Stimulated activated CD8-positive, alpha-beta memory T cell treated with anti-CD3 and anti-CD28 coated beads, Interleukin-15, amount 100 ng/mL, for 24 hours (primary cell): ENCODE measurements at places on chromosomes 12 and 14.

DNA sequence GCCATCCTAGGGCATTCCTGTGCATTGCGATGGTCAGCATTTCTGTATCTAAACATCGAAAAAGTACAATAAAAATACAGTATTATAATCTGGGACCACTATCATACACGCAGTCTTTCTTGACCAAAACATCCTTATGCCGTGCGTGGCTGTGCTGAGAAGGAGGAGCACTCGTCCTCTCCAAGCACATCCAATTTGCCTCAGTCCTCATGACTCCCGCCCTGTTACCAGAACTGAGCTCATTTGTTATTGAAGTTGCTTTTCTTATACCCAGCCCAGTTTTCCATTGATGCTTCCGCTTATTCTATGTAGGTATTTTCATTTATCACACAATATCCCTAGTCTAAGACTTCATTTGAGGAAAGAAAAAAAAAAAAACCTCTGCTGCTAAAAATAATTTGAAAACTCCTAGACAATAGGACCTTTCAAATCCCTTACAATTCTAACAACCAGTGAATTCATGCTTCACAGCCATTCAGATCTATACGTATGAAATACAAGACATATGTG lies 236.9 kb upstream of the PLEKHG7 start:
- no peak for DNase-seq

- no peak for DNase-seq
Measured at GRCh38 chr12:132734206-132734605, 23.6 kb downstream of the PGAM5 start.

DNA sequence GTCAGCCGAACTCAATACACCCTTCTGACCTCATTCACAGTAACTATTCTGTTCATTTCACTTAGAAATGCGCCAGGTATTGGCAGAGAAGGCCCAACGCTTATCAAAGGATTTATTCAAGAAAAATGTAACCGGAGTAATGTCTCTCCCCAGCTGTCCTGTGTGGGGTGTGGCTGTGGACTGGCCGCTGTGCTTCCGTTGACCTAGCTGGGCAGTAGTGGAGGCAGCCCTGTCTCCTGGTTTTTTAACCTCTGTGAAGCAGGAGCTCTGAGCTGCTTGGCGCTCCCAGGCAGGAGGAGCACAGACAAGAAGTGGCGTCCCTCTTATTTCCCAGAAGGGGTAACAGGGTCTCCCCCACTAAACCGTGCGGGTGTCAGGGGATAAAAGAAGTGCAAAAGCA lies 85.2 kb downstream of the ESR2 start:
- DNase-seq: no peak

DNA sequence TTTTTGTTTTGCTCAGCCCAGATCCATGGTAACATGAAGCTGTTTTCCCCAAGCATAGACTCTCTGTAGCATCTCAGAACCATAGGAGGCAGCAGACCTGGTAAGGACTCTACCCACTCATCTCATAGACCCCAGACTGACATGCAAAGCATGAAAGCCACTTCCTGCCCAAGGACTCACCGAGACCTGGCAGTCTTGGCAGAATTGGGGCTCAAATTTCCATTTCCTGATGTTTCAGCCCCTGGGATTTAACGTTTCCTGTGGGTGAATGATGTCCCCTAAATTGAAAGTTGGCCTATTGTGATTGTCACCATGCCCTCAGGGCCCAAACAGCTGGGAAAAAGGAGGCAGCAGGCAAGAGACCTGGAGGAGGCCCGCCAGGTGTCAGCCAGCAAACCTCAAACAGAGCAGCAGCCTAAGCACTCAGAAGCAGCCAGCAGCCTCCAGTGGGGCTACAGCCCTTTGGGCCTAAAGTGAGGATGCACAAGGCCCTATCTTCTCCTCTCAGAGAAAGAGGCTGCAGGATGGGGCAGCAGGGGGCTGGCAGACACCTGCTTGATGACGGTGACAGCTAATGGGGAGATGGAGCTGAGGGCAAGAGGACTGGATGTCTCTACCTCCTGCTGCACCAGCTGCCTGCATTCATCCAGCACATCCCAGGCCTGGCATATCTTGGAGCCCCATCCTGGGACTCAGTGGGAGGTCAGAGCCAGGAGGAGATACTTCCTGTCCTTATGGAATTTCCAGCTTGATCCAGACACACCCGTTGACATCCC lies 8.5 kb downstream of the KRT85 start:
- DNase-seq: no peak

DNA sequence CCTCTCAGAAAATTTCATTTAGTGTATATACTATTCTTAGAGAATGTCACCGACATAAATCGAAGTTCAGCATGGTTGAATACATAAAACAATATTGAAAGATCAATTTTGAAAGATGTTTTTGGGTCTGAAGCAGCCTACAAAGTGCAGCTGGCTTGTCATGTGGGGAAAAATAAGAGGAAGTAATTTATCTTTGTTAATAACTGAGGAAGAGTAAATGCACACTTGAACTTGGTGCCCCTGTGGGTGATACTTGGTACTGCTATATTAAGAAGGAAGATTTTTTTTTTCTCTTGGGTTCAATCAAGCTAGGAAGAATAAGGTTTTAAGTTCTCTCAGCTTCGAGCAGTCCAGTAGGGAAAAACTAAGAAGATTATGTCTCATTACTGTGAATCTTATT lies 661.3 kb downstream of the RPL10L start:
- DNase-seq: no peak

DNA sequence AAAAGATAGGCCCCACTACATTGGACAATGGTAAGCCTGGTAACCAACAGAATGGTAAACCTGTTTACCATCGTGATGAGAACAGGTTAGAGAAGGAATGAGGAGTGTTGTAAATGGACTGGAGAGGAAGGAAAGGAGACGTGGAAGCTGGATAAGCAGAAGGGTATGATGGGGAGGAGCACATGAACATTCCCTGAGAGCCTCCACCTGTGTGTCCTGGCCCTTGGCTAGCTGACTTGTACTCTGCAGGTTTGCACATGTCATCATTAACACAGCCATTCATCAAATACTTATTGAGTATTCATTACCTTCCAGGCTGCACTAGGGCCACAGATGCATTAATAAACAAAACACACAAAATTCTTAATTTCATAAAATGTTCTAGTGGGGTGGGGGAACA lies 4.3 kb upstream of the IL26 start:
- no peak for DNase-seq

- DNase-seq: no peak
Measured at GRCh38 chr14:28661171-28661772, 105.3 kb upstream of the FOXG1 start.

- no peak for DNase-seq
Measured at GRCh38 chr12:124040291-124040690, 67.3 kb downstream of the ZNF664 start.

- no peak for DNase-seq
Measured at GRCh38 chr12:122080149-122081082, 1.9 kb downstream of the MLXIP start.

- no peak for DNase-seq
Measured at GRCh38 chr14:63268771-63269170, 50.0 kb downstream of the GPHB5 start.

GRCh38 chr12:101935890-101936746 lies 58.7 kb downstream of the DRAM1 start:
- DNase-seq: no peak

- DNase-seq: no peak
Measured at GRCh38 chr14:54470701-54471100, 18.1 kb downstream of the GMFB start.

DNA sequence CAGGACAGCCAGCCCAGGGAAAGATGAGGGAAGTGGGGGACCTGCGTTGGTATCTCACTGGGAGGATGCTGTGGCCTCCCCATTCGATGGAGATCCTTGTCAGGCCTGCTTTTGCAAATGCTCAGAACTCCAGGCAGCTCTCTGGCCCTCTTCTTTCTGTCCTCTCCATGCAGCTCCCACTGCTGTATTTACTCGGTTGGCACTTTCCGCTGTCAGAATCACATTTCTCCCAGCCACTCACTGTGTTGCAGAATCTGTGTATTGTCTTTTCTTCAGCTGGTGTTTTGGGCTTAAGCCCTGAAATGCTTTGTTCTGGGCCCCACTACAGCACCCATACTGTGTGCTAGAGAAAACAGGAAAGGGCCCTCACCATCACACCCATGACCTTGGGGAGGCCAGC lies 401.1 kb downstream of the RGS6 start:
- DNase-seq: no peak

DNA sequence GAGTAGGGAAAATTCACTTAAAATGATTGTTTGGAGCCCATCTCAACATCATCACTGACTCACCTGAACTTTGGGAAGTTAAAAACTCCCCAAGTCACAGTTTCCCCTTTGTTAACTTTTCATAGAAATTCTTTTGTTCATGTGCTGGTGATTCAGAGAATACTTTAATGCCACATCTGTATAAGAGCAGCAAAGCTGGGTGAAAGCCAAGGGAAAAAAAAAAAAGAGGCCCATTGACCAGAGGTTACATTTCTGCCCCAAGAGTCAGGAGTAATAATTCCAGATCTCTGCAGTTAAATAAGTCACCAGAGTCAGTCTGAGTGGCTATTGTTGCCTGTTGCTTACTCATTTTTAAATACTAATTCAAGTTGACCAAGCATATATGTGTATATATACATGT lies 136.4 kb upstream of the LGR5 start:
- no peak for DNase-seq

GRCh38 chr14:74979442-74980397 lies 23.0 kb upstream of the EIF2B2 start:
- DNase-seq: no peak

- no peak for DNase-seq
Measured at GRCh38 chr12:47722136-47722834, 3.0 kb downstream of the ENDOU start.

- DNase-seq: no peak
Measured at GRCh38 chr14:53790731-53791500, 165.7 kb downstream of the BMP4 start.

GRCh38 chr12:46174919-46175318 lies 93.9 kb downstream of the SLC38A1 start:
- no peak for DNase-seq

GRCh38 chr14:52032204-52032801 lies 36.6 kb downstream of the NID2 start:
- DNase-seq: no peak

- DNase-seq: no peak
Measured at GRCh38 chr14:104549536-104550339, 29.8 kb upstream of the C14orf180 start.

DNA sequence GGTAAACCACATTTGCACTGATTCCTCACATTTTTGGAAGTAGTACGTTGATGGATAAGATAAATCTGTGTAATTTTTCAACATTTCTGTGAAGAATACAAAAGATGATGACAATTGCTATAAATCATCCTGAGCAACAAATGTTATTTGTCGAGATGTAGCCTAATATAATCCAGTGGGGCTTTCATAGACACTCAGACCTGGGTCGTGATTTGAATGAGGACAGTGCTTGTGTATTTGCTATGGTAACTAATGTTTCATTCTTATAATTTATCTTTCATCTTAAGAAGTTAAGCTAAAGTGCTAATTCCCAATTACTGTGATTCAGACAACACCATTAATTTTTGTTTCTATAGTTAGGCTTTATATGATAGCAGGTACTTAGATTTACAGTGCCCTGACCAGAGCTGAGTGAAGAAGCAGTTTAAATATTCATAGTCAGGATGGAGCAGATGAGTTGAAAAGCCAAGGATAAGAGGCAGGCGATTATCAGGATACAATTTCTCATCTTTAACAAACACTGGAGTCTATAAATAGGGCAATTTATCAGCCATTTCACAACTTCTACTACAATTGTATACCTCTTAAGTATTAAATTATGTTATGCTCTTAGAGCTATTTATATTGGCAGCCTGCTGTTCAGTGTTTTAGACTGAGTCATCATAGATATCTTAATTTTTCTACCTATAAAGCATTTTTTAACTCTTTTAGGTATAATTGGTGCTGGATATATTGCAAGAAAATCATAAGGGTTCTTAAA lies 359.9 kb downstream of the TRHDE start:
- DNase-seq: no peak

DNA sequence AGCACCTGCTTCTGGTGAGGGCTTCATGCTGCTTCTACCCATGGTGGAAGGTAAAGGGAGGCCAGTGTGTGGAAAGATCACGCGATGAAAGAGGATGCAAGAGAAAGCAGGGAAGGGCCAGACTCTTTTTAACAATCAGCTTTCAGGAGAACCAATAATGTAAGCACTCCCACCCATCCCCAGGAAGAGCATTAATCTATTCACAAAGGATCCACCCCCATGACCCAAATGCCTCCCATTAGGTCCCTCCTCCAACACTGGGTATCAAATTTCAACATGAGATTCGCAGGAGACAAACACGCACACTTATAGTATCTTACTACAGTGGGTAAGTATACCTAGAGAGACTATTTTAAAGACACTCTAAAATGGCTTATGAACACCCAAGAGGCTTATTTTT lies 80.5 kb upstream of the TMCC3 start:
- DNase-seq: no peak

DNA sequence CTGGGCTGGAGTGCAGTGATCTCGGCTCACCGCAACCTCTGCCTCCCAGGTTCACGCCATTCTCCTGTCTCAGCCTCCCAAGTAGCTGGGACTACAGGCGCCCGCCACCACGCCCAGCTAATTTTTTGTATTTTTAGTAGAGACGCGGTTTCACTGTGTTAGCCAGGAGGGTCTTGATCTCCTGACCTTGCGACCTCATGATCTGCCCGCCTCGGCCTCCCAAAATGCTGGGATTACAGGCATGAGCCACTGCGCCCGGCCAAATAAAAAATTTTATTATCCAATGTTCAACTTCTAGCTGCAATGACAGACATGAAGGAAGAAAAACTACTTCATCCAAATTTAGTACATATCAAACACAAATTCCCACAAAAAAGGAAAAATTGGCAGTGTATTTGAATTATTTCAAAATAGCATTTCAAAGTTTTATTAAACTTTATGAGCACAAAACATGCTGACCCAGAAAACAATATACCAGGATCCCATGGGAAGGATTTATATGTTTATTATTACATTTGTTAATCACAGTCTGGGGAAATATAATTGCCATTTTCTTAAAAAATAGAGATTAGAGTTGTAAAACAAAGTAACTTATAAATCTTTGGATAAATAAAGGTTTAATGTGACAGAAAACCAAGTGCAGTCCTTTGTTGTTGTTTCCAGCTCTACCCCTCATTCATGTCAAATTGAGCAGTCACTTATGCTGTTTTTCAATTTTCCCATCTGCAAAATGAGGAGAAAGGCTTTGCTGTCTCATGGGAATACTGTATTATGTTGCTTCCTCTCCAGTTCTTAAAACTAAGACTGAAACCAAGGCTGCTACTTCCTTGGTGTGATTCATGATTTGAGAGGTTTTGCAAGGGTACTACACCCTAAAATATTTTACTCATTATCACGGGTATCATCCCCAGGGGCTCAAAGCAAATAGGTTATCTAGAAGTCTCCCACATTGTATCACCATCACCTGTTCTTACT lies 155.2 kb upstream of the AVPR1A start:
- no peak for DNase-seq

- DNase-seq: no peak
Measured at GRCh38 chr14:58138714-58139482, 13.1 kb downstream of the ARMH4 start.

GRCh38 chr14:24632336-24632735 lies 1.7 kb downstream of the GZMB start:
- DNase-seq: no peak
